RKO (cell line): ENCODE measurements at places on chromosomes 4 and X.

DNA sequence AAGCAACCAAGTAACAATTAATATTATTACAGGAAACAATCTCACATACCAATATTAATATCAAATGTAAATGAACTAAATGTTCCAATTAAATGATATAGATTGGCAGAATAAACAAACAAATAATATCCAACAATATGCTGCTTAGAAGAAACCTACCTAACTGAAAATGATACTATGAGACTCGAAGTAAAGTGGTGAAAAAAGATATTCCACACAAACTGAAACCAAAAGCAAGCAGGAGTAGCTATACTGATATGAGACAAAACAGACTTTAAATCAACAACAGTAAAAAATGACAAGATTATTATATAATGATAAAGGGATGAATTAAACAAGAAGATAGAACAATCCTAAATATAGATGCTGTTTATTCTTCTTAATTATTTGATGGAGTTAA lies 140.1 kb downstream of the SPANXN4 start:
- DNase-seq: no peak

- DNase-seq: peak; percentile 21
Measured at GRCh38 chr4:169398316-169398715, 127.6 kb upstream of the SH3RF1 start.

GRCh38 chr4:27366104-27366823 lies 505.6 kb downstream of the STIM2 start:
- DNase-seq: no peak

- DNase-seq: no peak
Measured at GRCh38 chrX:39895218-39896110, 202.3 kb downstream of the BCOR start.

DNA sequence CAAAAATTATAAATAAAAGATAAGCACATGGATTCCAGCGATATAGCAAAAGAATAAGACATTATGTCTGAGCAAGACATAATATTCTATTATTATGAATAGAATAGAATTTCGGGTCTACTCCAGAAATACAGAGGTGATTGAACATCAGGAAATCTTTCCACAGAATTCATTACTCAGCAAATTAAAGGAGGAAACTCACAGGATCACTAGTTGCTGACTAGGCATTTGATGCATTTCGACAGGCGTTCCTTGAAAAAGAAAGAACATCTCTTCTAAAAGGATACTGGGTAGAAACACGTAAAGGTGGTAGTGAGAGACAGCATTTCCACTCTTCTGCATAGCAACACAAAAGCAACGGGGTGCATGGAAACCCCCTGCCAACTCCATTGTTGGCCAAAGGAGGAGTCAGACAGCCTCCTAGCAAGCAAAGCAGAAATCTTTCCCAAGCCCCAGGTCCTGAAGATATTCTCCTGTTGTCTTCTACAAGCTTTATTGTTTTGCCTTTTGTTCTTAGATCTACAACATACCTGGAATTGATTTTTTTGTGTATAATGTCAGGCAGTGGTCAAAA lies 14.3 kb upstream of the PDZD4 start:
- DNase-seq: no peak

DNA sequence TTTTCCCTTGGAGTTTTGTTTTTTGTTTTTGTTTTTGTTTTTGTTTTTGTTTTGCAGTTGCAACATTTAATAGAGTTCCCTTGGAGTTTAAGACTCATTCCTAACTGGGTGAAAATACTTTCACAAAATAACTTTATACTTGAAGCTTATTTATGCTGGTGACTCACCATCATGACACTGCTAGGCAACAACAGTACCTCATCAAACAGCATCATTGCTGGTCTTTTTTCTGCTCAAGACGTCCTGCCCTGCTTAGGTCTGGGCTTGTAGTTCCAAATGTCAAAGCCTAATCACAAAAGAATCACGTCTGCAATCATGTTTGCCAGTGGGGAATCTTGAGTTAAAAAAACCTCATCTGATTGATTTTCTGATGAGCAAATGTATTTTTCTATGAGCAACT lies 105.7 kb upstream of the PRPS2 start:
- no peak for DNase-seq

DNA sequence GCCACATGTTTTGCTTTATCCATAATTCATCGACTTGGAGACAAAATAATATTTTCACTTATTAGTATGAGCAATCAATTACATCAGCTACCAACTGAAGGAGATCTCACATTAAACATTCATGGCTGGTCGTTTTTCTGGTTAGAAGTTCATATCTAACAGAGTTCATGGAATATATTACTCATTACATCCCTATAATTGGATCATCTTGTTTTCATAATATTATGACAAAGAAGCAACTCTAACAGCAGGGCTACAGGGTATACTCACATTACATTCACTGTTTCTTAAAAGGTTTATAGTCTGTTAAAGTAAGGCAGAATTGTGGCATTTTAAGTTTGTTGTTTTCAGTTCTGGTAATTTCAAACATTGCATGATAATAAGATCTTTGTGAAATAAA lies 33.0 kb downstream of the GSTCD start:
- DNase-seq: peak; percentile 8

GRCh38 chr4:169246279-169246678 lies 24.5 kb downstream of the SH3RF1 start:
- no peak for DNase-seq

DNA sequence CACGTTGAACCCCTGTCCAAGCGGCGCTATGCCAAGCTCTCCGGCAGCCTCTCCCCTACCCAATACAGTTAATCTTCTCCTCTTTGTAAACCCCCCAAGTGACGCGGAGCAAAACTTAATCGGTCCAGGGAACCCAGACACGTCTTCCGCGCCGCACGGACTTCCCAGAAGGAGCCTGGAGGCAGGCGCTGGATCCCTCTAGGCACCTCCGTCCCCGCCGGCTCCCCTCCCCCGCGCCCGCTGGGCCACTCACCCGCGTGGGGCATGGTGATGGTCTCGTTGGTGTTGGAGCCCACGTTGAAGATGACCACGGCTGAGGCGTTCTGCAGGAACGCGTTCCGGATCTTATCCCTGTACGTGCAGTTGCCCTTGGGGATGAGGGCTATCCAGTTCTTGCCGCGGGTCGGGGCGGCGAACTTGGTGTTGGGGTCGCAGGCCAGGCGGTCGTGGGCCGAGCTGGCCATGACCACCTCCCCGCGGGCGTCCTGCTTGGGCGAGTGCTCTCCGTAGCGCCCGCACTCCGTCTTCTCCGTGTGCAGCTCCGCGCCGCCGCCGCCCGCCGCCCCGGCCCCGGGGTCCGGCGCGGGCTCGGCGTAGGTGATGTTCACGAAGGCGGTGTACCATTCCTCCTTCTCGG lies 1.1 kb downstream of the RNF150 start:
- no peak for DNase-seq

DNA sequence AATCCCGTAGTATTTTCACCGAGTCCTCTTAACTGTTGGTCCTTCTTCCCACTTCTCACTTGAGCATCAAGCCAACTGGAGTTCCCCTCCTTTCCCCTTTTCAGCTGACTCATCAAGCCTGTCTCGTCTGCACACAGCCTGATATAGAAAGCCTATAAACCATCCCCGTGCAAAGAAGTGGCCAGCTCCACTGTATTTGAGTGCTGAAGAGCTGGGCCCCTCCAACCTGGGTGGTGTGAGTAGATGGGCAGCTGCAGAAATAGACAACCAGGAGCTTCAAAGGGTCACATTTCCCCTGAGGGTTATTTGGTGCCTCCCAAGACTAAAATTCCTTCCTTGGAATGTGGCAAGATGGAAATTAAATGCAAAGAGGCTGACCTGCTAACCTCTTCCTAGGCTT lies 199.7 kb downstream of the HS6ST2 start:
- no peak for DNase-seq

DNA sequence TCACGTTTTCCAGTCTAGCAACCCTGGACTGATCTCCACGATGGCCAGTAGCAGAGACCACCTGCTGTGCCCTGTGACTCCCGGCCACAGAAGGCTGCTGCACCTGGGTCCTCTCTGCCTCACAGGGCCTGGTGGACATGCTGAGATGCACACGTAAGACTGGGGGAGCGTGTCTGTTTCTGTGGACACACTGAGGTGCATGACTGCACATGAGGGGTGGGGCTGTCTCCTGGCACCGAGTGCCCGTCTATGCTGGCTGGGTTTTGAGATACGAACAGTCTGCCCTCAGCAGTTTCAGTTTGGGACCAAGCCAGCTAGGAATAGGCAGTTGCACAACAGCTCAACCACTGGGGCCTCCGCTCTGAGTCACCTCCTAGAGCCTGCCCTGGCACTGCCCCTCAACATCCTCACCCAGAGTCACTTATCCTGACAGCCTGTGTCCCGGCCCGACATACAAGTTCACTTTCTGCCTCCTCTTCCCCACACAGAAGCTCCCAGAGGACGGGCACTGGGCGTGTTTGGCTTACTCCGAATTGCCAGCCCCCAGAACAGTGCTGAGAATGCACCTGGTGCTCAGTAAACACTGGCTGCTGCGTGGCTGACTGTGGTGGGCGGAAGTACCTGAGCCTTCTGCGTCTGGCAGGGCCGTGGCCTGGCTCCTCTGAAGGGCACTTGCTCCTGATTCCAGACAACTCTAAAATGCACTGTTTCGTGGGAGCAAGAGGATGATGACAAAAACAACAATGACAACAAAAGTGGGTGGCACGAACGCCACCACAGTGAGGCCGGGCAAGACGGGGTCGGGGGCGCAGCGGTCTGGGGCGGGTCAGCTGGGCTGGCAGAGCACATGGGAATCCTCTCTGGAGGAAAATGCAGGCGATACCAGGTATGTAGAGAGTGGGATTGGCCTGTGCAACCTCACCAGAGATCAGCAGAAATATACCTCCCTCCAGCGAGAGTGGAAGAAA lies 30.9 kb downstream of the RNF212 start:
- DNase-seq: peak; percentile 54

GRCh38 chr4:3387943-3388361 lies 53.8 kb upstream of the HGFAC start:
- DNase-seq: no peak

GRCh38 chr4:16027114-16027513 lies 56.7 kb downstream of the PROM1 start:
- DNase-seq: no peak

- no peak for DNase-seq
Measured at GRCh38 chr4:73387552-73387951, 16.5 kb upstream of the ALB start.

- DNase-seq: no peak
Measured at GRCh38 chr4:86011117-86011516, 348.7 kb downstream of the MAPK10 start.
